HFFc6 (cell line): ENCODE measurements at places on chromosomes 16 and 17.

DNA sequence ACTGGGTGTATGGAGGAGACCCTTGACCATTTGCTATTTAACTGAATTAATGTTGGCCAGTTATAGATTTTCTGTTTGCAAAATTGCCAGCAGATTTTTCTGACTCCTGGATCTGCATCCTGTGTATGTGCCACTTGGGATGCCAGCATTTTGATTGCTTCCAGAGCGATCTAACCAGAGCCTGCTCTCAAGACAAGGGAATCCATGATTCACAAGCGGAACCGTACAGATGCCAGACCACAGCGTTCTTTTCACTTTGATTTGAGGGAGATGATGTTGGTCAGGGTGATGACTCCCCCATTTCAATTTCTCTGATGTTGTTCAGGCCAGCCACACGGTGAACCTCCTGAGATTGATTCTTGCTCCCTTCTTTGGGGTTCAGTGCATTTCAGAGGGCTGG lies 228.7 kb downstream of the CDH13 start:
- no peak for DNase-seq

DNA sequence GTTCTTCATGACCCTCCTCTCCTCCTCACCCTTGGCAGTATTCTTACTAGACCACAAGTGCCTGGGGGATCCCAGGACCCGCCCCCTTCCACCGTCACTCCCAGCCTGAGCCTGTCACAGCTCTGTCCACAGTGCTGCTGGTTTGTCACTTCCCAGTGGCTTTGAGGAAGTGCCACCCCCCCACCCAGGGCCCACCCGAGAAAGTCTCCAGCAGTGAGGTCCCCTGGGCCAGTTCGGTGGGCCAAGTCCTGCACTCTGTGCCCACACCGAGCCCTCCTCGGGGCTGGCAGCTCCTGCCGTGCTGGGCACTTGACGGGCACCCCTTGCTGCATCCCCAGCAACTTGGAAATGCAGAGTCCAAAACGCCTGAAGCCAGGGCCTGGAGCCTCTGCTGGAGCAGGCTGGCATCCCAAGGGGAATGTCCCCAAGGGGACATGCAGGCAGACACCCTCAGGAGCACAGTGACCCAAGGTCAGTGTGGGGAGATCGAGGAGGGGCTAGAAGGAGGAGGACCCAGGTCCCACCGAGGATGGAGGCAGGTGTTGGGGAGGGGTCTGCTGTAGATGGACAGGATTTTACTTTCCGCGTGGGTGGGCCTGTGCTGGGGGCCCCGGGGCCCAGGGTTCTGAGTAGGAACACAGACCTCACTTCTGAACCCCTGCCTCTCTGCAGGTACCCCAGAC lies 15.5 kb downstream of the MMP15 start:
- no peak for DNase-seq

DNA sequence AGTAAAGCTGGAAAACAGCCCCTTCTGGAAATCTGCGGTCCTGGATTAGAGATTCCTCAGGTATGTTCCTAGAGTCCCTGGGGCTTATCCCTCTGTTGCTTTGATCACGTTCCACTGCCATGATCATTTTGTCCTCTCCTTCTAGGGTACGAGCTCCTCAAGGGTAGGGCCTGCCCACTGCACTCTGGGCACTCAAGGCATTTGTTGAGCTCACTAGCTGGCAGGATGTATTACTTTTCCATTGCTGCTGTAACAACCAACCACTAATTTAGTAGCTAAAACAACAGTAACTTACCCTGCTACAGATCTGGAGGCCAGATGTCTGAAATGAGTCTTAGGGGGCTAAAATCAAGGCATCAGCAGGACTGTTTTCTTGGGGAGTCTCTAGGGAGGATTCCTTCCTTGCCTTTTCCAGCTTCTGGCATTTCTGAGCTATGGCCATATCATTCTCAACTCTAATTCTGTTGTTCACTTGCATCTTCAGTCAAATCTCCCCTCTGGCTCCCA lies 65.7 kb downstream of the ARSG start:
- DNase-seq: no peak

DNA sequence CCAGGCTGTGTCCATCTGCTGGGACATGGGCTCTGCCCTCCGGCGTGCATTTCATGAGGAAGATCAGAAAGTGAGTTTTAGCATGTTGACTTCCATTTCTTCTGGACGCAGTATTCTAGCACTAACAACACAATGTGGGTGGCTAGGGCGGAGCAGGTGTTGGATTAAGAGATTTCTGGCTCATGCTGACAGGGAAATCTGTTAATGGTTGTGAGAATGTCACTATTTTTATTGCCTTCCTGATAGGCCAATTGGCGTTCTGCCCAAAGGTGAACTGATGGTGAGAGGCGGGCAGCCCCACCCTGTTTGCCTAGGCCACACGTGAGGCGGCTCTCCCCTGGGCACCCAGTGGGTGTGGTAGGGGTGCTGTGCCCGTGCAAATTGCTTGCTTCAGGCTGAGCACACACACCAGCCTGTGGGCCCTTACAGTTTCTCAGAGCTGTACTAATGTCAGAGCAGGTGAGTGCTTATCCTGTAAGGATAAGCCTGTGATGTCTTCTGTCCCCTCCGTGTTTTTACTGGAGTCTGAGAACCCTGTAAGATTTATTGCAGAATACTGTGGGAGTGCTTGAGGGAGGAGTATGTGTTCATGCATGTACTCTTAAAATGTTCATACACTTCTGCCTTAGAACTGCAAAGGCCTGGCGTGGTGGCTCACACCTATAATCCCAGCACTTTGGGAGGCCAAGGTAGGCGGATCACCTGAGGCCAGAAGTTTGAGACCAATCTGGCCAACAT lies 30.9 kb downstream of the PGS1 start:
- no peak for DNase-seq

DNA sequence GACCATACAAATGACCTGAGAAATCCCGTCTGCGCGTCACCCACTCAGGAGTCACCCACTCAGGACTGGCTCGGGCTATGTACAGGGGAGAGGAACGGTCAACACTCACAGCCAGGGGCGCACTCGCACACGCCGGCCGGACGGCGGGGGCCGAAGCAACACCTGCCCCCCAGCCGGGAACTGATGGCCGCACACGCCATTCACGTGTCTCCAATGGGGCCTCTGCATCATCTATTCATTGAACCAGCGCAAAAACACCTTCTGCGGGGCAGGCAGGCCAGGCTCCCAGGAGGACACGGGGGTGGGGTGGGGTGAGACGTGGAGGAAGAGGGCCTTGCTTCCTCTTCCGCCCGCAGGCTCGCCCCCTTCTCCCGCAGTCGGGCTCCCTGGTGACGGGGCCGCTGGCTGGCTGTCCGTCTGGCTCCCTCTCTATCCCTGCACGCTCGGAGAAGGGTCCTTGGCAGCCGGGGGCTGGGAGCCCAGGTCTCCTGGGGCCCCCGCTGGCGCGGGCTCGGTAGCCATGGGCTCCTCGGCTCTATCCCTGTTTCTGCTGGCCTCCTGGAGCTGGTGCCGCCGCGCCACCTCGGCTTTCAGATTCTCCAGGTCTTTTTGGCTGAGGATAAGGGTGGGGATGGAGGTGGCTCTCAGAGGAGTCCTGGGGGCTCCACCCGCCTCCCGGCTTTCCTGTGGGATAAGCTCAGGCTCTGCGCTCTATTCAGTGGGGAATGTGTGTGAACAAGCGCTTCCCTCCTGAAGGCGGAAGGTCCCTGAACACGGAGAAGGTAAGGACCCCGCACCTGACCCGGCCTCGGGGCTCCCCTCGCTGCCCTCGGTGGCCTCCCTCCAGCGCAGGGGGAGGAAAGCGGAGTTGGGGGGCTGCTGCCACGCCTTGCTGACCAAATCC lies 21.1 kb downstream of the CLUH start:
- no peak for DNase-seq

- no peak for DNase-seq
Measured at GRCh38 chr17:27888945-27889344, 4.2 kb downstream of the LYRM9 start.
